ENCODE measurements at places on chromosomes 7 and 10.

- DNase-seq: peak; percentile 61
Measured at GRCh38 chr7:25831831-25832411, 320.1 kb upstream of the NFE2L3 start.

GRCh38 chr7:369476-370258, 79.7 kb downstream of the FOXL3 start:
- peak; percentile 39 for DNase-seq

DNA sequence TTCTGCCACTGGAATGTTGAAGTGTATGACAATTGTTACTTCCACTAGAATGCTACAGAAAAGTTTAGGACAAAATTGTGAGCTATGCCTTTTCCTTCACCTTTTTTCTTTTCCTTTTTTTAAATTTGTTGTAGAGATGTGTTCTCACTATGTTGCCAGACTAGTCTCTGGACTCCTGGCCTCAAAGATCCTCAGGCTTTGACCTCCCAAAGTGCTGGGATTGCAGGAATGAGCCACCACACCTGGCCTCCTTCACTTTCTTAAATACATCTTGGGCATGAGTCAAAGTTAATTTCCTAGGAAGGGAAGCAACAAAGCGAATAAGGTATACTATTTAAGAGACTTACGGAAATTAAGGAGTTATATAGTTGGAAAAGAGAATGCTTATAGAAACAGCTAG, 2.7 kb upstream of the SNX13 start:
- DNase-seq: no peak

- no peak for DNase-seq
Measured at GRCh38 chr7:81256991-81257390, 338.1 kb upstream of the SEMA3C start.

GRCh38 chr10:43427166-43427825, 9.6 kb upstream of the ZNF487 start:
- no peak for DNase-seq

- no peak for DNase-seq
Measured at GRCh38 chr10:111319866-111320265, 243.0 kb downstream of the ADRA2A start.

- no peak for DNase-seq
Measured at GRCh38 chr10:8071006-8071405, 16.5 kb downstream of the GATA3 start.

DNA sequence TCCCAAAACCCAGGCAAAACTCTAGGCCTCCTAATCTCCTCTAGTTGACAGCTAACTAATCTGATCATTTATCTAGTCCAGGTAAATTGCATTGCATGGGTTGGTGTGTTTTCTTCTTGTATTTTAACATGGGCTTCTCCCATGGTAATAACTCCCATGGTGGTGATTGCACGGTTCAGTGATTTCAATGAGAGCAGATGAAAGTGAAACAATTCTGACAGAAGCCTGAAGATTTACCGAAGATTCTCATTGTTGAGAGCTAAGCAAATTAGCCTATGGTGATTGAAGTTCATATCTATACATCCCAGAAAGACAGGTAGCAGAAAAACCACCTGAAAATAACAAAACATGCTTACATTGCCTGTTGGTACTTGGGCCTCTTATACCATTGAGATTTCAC, 26.6 kb upstream of the LIPN start:
- DNase-seq: no peak

DNA sequence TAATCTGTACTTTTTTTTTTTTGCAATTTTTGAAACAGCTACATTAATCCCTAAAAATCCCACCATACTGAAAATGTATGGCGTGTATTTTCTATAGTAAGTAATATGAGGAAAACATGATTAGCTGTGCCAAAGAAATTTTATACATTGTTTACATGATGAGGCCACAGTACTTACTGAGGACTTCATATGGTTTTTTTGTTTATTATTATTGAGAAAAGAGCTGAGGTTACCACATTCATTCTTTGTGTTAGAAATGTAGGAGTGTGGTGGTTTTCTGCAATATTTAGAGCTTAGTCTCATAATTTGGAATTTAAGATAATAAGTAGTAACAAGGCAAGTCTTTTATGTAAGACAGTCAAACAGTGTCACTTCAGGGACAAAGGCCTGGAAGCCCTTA, 45.1 kb downstream of the SLC25A40 start:
- no peak for DNase-seq

DNA sequence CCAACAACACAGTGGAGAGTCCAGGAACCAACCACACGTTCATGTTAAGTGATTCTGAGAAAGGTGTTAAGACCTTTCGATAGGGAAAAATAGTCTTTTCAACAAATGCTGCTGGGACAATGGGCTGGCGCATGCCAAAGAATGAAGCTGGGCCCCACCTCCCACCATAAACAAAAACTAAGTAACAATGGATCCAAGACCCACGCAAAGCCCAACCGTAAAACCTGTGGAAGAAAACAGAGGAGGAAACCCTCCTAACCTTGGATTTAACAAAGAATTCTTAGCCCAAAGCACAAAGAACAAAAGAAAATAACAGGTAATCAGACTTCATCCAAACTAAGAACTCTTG, 272.8 kb downstream of the ELFN1 start:
- DNase-seq: no peak

GRCh38 chr10:22369434-22370072, 24.3 kb downstream of the SPAG6 start:
- no peak for DNase-seq

- no peak for DNase-seq
Measured at GRCh38 chr10:34966451-34966850, 123.7 kb downstream of the CUL2 start.

DNA sequence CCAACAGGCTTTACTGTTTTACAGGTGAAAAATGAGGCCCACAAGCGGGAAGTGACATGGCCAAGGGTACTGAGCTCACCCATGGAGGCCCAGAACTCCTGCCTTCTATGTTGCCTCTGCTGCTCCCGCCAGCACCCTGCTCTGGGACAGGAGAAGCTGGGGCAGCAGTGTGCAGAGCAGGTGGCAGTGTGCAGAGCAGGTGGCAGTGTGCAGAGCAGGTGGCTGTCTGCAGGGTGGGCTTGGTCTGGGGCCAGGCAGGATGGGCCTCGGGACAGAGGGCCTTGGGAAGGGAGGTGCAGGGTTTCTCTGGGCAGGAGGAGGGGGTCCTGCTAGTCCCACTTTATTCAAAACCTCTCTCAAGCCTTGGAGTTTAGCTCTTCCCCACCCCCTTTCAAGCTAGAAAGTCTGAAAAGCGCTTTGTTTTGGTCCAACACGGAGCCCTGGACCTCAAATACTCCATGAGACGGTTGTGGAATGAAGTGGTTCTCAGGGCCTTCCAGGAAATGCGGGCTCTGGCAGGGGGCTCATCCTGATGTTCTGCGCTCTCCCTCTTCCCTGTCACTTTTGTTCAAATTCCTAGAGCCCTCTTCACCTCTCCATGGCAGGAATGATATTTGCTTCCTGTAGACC, 26.8 kb downstream of the TSPAN15 start:
- DNase-seq: no peak

- no peak for DNase-seq
Measured at GRCh38 chr7:29835718-29836117, 29.4 kb downstream of the WIPF3 start.

DNA sequence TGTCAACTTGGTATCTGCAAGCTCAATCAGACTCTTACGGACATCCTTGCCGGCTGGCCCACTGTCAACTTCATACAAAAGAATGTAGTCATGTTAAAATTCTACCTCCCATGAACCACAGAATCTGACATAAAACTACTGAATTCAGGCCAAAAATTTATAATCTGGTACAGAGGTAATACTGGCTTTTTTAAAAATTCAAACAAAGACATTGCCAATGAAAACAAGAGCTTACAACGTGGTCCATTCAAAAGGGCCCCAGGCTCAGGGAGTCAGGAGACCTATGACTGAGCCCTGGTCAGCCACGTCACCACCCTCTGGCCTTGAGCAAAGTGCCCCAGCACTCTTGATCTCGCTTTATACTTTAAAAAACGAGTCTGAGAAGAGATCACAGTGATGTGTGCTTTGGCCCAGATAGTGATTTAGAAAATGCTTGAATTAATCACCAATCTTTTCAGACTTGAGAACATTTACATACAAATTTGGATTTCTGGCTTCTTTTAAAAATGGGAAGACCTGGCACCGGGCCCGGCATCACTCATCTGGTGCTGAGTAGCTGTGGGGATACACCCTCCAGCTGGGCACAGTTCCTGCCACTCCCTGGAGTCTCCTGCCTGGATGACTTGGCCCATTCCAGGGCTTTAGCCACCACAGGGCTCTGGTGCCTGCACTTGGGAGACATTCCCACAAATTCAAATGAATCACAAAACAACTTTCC, 94.1 kb downstream of the PIP4K2A start:
- no peak for DNase-seq

DNA sequence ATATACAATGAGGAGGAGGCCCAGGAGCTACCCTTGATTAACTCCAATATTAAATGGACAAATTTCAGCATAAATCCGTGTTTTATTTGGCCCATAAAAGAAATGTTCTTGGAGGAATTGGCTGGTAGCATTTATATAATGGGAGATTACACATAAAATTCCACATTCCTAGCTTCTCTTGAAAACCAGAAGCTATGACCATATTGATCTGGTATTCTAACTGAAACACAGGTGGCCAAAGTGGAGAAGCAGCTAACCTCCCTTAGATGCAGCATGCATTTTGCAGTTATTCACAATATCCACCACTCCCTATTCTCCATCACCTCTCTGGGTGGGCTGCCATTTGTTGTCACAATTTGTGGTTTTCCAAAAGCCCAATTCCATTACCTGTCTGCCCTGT, 148.8 kb upstream of the CACNA2D1 start:
- no peak for DNase-seq

DNA sequence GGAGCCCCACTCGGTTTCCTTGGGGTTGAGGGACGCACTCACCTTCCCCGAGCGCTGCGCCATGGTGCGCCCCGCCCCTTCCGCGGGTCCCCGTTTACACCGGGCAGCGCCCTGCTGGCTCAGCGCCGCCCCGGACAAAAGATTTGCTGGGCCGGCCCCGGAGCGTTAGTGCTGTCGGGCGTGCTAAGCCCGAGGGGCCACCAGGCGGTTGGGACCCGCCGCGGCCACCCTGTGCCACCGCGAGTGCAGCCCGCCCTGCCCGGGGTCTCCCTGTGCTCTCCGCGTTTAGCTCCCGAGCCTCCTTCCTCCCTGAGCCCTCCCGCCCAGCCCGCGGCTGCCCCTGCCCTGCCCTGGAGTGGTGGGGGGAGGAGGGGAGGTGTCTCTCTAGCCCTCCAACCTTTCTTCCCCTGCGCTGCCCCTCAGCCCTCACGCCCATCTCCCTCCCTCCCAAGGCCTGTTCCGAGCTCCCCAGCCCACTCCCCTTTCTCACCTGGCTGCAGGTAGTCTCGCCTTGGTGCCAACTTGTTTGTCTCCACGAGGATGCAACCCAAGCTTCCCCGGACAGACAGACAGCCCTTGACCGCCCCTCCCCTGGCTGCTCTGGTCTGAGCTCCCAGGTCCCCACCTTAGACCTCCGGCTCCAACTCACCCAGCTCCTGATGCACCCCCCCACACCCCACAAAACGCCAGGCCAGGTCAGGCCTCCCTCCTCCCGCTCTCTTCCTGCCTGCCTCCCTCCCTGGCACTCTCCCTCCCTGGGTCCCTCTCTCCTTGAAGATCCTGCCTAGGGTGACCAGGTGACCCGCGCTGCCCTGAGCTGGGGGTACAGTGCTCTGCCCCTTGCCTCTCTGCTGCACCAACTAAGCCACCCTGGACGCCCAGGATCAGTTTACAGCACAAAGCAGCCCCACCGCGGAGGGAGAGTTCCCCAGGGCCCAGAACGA, at the start of gene CRYGN:
CRYGN (minus strand) TSS at position 287 of the 944 bp plus-strand sequence; CDS start at position 63, 224 bp downstream.
- DNase-seq: peak; percentile 77

GRCh38 chr7:19133886-19134285, 11.3 kb downstream of the FERD3L start:
- DNase-seq: no peak

- DNase-seq: no peak
Measured at GRCh38 chr7:2568521-2569223, 9.9 kb downstream of the IQCE start.

- DNase-seq: no peak
Measured at GRCh38 chr7:78691584-78691983, 761.9 kb downstream of the MAGI2 start.

DNA sequence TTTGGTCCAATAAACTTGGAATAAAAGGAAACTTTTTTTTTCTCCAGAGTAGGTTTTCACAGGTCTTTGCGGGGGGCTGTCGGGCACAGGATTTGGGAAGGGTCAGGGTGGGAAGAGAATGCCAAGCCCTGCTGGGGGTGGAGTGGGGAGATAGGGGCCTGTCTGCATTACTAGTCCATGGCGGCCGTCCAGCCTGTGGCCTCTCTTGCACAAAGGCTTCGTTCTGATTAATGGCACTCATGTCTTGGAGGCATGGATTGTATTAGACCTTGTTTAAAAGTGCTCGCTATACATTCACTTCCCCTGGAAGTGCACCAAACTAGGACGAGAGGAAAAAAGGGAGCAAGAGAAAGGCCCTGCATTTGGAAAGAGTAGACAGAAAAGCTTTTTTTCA, 37.2 kb downstream of the LRMDA start:
- DNase-seq: no peak

GRCh38 chr10:35447693-35448407, 111.5 kb downstream of the CCNY start:
- DNase-seq: no peak

GRCh38 chr7:44769776-44770294, 21.2 kb downstream of the ZMIZ2 start:
- peak; percentile 26 for DNase-seq

GRCh38 chr7:99748846-99749579, 14.0 kb upstream of the CYP3A7 start:
- no peak for DNase-seq

DNA sequence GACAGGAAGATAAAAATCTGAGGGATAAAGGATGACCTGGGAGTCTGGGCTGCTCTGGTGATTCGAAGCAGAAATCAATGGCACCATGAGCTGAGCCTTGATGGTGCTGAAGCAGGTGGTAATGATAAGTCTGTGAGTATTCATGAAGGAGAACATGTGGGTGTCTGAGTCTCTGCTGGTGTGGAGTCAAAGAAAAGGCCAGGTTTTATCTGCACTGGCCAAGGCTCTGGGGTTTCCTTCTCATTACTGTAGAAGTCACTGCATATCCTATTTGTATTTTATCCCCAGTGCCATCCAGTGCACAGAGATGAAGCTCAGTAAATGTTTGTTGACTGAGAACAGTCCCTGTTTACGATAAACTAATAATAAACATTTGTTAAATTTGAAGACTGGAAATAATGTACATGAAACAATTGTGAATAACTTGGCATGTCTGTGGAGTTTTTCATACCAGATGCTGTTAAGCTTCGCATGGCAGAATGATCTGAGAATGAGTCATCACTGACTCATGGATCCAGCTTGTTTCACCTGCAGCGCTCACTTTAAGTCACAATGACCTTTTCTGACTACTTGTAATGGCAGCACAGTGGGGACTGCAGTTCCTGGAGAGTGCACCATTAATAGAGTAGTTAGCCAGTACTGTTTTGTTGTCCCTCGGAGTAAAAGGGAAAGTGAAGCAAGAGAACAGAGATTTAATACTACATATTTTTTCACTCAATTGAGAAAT, 538.5 kb downstream of the HTR7 start:
- no peak for DNase-seq

DNA sequence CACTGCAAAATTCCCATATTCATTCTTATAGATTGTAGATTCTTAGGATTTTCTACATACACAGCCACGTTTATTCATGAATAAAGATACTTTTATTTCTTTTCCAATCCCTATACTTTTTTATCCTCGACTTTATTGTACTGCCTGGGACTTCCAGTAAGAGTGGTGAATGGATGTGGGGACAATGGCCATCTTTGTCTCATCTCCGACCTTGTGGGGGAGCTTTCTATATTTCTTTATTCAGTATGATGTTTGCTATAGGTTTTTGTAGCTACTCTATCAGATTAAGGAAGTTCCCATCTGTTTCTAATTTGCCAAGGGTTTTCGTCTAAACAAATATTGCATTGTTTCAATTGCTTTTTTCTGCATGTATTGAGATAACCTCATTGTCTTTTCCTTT, 184.3 kb downstream of the FOXP2 start:
- DNase-seq: no peak

Measured in right kidney (tissue), 9 donors.